ENCODE measurements at places on chromosomes 6 and 20.

GRCh38 chr20:50694379-50695134 lies 3.2 kb upstream of the RIPOR3 start:
- DNase-seq, result no peak

DNA sequence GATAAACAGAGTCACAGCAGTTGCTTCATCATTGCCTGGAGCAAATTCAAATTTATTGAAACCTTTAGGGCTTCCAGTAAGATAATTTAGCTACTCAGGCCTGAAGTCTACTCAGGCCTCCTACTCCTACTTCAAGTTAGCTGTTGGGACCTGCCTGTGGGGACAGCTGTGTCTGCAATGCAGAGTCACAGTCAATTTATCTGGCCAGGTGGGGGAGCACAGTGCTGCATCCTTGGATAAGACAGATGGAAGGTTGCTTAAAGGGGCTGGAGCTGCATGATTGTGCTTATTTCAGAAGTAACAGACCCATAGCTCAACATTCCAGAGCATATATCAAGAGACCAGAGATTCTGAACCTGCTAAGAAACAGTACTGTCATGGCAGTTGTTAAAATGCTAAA lies 932.1 kb downstream of the QKI start:
- no peak for DNase-seq

- no peak for DNase-seq
Observed at GRCh38 chr20:55961376-55962330, 43.7 kb downstream of the CBLN4 start.

DNA sequence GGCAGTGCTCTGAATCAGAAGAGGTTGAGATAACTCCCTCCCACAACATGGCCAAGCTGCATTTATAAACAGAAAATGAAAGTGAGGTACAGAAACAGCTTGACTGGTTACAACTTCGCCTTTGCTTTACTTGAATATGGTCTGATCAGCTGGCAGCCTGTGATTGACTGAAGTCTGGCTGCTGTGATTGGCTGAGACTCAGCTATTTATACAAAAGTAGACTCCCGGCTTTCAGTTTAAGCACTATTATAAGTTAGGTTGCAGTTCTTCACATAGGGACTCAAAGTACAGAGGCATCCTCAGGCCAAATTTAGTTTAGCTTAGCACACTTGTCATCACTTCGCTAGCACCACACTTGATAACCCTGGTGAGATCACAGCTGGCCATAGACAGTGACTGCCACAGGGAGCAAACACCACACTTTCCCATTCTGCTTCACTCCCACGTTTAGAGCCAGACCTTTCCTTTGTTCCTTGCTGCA lies 362.6 kb downstream of the EPM2A start:
- DNase-seq, result no peak

- peak; percentile 90 for DNase-seq
Observed at GRCh38 chr20:3407771-3408637, 535 bp upstream of the DNAAF9 start.

DNA sequence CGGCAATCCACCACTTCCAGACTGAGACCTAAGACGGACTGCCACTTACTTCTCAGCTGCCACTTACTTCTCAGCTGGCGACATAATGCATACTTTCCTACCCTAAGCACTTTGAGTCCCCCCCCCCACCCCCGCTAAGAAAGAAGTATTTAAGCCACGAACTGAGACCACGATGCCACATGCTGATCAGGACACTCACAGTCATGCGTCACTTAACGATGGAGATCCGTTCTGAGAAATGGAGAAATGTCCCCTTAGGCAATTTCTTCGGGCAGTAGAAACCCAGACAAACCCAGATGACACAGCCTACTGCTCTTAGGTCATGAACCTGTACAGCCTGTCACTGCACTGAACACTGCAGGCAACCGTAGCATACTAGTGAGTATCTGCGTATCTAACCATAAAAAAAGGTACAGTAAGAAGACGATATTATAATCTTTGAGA lies 690 bp downstream of the IFNGR1 start:
- no peak for DNase-seq

DNA sequence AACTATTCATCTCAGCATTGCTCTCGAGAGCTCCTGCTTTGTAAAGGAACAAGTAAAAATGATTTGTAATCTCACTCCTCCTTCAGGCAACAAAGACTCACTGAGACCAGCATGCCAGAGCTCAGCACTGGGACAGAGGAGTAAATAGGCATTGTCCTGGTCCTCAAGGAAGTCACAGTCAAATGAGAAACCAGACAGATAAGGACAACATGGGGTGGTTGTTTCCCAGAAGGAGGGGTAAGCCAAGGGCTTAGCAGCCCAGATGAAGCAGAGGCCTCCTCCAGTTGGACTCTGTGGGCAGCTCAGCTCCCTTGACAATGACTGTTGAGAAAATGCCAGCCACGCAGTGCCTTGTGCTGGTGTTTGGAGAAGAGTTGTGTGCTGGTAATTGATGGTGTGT lies 425.7 kb upstream of the CHD6 start:
- no peak for DNase-seq

Data from 8988T (cell line).